ENCODE measurements at places on chromosomes 1 and 21. TPM values are rescaled to one million over a fixed set of nuclear protein-coding genes. Genes with fewer than 3 reads are reported as not detected.

DNA sequence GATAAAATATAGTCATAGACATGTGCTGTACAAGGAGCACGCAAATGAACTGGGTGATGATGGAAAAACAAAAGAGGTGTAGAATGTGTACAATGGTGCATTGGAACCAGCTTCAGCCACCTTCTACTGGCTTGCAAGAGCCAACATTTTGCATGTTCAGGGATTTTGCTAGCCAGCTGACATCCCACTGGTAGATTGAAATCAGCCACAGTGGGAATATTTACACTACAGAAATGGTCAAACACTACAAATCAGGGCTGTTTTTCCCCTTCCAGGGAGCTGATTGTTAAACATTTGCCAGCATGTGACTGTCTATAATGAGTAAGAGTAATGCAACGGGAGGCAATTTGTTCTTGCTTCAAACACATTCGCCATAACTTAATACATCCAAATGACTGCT, 23.2 kb downstream of the PMVK start:
- DNase-seq: no peak

DNA sequence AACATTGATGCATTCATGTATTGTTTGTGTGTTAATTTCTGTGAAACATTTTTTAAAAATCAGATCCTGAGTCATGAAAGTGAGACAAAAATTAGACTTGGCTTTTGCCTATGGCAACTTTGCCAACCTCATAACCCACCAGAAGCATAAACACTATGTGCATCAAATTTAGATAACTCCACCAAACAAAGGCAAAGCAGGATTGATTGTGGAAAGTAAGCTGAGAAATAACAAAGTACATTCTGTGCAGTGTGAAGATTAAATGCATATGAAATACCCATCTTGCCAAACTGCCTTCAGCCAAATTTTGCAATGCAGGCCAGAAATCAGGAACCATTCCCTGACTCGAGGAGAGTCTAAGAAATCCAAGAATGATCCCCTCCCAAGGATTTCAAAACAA, 493.4 kb downstream of the AJAP1 start:
- DNase-seq: no peak

GRCh38 chr1:32199717-32200072, 700 bp upstream of the CCDC28B start:
- no peak for DNase-seq

DNA sequence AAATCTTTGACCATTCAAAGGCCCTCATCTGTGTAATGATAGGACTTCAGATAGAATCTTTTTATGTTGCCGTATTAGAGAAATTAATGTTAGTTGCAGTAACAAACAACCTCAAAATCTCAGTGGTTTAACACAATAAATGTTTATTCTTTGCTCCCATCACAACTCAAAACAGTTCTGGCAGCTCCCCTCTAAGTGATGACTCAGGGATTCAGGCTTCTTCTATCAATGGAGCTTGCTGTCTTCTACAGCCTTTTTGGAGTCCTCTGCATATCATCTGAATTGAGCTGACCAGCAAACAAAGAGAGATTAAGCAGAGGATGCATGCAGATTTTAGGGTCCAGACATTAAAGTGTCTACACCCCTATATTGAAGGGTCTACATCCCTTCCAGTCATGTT, 59.1 kb upstream of the RAB3GAP2 start:
- no peak for DNase-seq

GRCh38 chr1:209064850-209065706, 518.4 kb upstream of the CAMK1G start:
- DNase-seq: no peak

- no peak for DNase-seq
Measured at GRCh38 chr1:20141466-20141865, 2.3 kb downstream of the PLA2G2F start.

- no peak for DNase-seq
Measured at GRCh38 chr1:45051005-45051772, 39.1 kb downstream of the UROD start.

The IL20 gene
- polyA plus RNA-seq: not detected

- peak; percentile 40 for DNase-seq
Measured at GRCh38 chr1:67573311-67573872, 111.6 kb upstream of the GADD45A start.

DNA sequence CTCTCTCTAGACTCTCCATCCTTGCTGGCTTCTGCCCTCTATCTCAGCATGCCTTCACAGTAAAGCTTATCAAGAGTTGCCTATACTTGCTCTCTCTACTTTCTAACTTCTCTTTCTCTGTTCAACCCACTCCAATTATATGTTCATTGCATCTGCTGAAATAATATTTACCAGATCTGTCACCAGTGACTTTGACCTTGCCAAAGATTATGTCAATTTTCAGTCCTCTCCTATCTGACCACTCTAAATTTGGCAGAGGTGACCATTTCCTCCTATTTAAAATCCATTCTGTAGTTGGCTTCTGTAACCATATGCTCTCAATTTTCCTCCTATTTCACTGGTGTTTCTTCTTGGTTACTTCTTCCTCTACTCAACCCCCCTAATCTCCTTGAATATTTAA, 38.8 kb upstream of the DR1 start:
- no peak for DNase-seq

The RABIF gene
- 8.8 TPM for polyA plus RNA-seq

DNA sequence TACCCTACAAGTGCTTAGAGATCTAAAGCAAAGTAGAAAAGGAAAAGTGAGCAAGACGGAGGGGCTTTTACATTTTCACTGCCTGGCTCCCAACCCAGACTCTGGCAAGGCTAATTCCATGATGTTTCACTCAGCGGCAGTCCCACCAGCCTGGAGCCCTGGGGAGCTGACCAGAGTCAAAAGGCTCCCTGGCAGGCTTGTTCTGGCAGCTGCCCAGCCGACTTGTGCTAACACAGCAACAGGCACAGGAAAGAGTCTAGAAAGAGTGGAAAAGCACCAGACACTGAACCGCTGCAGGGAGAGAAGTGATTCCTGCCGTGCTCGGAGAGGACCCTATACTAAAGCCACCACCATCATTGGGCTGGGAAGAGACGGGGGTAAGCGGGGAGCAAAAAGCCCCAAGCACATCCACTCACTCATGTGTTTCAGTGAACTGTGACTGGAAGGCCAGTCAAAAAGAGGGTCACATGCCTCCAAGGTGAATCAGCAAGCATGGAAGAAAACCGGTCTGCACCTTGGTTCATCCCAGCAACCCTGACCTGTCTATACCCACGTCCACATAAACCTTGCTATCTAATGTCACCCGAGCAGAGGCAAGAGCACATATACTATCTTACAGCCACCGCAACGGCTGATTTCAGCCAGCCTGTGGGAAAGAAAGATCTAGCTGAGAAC, 8.0 kb downstream of the SMIM12 start:
- DNase-seq: no peak

- no peak for DNase-seq
Measured at GRCh38 chr1:99516141-99516540, 129.8 kb upstream of the PALMD start.

- DNase-seq: no peak
Measured at GRCh38 chr1:100266741-100267140, 725 bp downstream of the RTCA start.

The PRRX1 gene
- polyA plus RNA-seq: 2.4 TPM

GRCh38 chr1:227712648-227713047, 22.5 kb downstream of the JMJD4 start:
- no peak for DNase-seq

DNA sequence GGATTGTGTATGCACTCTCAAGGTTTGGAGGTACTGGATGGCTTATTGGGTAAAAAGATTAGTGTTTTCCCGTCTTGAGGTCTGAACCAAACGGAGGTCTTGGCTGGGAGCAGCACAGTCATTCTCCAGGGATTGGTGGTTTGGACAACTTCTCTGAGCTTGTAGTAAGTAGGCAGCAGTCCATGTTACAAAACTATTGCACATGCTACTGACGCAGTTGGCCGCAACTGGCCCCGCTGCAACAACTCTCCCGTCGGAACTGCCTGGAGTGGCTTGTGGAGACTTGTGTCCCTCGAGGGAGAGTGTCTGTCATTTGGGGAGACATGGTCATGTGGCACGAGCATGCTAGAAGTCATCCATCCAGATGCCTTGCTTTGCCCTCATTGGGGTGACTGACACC, 276.0 kb downstream of the TM2D1 start:
- no peak for DNase-seq

DNA sequence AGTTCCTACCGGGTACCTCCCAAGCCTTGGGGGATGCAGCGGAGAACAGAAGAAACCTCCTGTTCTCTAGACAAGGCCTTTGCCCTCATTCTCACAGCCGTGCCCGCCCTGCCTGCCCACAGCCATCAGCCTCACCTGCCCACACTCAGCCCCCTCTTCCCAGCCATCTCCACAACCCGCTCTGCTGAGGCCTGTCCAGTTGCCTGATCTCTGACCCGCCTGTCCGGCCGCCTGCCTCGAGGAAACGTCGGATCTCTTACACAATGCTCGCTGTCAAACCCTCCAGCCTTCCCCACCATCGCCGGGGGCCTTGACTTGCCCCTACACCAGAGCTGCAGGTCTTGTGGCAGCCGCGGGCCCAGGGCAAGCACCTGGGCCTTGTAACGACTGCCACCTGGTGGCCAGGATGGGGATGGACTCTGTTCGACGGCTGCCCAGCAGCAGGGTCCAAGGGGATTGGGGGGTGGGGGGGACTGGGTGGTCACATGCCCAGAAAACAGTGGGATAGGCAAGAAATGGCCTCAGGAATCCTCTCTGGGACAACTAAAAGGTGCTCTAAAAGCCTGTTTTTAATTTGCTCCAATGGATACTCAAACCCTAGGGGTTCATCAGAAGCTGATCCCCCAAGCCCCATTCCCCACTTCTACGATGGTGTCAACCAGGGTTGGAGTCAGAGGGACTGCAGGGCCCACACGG, 31.0 kb downstream of the SLC45A1 start:
- peak; percentile 62 for DNase-seq

GRCh38 chr1:35426097-35426586, 131.1 kb downstream of the KIAA0319L start:
- no peak for DNase-seq

- DNase-seq: no peak
Measured at GRCh38 chr1:68319907-68320306, 87.6 kb upstream of the WLS start.

The AMPD1 gene
- 0.18 TPM for polyA plus RNA-seq

The FCGR2B gene
- 0.44 TPM for polyA plus RNA-seq

The ERG gene
- polyA plus RNA-seq: 38.9 TPM

DNA sequence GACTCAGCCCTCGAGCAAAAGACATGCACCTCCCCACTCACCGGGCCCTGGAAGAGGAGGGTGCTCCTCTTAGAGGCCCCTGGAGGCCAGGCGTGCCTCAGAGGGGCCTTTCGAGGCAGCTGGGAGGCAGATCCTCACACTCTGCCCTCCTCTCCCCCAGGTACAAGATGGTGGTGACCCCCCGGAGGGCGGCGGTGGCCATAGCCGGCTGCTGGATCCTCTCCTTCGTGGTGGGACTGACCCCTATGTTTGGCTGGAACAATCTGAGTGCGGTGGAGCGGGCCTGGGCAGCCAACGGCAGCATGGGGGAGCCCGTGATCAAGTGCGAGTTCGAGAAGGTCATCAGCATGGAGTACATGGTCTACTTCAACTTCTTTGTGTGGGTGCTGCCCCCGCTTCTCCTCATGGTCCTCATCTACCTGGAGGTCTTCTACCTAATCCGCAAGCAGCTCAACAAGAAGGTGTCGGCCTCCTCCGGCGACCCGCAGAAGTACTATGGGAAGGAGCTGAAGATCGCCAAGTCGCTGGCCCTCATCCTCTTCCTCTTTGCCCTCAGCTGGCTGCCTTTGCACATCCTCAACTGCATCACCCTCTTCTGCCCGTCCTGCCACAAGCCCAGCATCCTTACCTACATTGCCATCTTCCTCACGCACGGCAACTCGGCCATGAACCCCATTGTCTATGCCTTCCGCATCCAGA, 10.4 kb downstream of the MYBPH start:
- no peak for DNase-seq

The FMO2 gene
- 24.9 TPM for polyA plus RNA-seq

The CMPK1 gene
- polyA plus RNA-seq: 80.2 TPM

- no peak for DNase-seq
Measured at GRCh38 chr1:178713259-178713658, 11.8 kb upstream of the RALGPS2 start.

DNA sequence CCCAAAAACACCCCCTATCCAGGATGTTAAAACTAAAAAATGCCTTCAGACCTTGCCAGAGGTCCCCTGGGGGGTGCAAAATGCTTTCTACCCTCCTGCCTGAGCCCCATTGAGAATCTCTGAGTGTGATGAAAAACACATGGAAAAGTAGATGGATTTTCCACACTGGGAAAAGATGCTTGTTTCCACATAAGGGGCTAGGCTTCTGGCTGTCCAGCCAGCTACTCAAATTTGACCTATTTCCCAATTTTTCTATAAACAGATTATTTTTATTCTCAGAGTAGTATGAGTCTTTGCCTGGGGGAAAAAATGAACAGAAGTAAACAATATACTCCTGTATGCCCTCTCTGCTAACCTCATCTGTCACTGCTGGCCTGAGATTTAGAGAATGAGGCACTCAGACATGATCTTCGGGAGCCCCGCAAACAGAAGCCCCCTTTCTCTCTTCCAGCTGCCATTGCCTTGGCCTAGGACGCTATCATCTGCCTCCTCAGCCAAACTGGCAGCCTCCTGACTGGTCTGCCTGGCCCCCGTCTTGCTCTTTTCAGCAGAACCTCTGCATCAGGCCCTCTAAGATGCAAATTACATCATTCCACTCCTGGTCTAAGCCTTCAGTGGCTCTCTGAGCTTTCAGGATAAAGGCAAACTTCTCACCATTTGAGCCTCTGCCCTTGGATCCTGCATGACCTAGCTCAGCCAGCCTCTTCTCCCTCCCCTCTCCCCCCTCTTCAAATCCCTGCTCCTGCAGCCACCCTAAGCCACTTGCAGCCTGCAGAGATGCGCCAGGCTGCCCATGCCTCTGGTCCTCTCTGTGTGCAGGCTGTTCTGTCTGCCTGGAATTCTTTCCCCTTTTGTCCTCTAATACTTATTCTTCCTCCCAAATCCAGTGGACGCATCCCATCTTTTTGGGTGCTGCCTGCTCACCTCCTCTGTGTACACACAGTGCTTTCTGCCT, 39.7 kb upstream of the TMEM125 start:
- DNase-seq: peak; percentile 48

GRCh38 chr21:36052860-36053714, 7.2 kb downstream of the SETD4 start:
- DNase-seq: no peak

The TNFRSF4 gene
- polyA plus RNA-seq: 5.3 TPM

DNA sequence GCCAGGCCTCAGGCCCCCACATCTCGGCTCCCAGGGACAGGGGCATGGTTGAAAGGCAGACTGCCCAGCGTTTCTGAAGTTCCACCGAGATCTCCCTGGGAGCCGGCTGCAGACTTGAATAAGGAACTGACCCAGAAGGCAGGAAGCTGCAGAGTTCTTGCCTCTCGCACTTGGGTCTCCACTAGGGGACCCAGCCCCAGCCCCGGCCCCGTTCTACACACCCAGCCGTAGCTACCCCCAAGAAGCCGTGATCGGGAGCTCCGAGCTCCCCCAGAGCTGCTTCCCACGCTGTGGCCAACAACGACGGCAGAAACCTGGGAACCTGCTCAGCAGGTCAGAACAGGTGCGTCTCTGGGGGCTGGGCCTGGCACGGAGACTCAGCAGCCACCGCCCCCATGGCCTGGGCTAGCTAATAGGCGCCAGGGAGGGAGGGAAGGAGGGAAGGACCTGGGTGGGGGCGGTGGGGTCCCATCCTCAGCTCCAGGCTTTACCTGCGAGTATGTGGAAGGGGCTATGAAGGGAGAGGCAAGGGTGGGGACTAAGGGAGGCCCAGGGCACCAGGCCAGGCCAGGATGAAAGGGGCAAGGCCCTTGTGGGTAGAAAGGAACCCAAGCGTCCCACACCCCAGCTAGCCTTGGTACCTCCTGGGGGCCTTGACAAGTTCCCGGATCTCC, at the start of gene NECTIN4:
TSS of gene NECTIN4 (minus strand) at position 308 of the 674 bp plus-strand sequence. CDS start at position 46, 262 bp downstream.
- DNase-seq: peak; percentile 58

- no peak for DNase-seq
Measured at GRCh38 chr1:198922638-198923430, 284.0 kb downstream of the PTPRC start.

GRCh38 chr1:109242387-109242786, 7.0 kb upstream of the CELSR2 start:
- DNase-seq: peak; percentile 31
